ENCODE measurements at places on chromosomes 5 and 9.
A peak's percentile ranks its signal among the peaks of the same experiment; 100 is the strongest.

GRCh38 chr9:116218399-116218798 lies 64.8 kb downstream of the PAPPA start:
- DNase-seq, result no peak

- DNase-seq, result no peak
Measured at GRCh38 chr9:93620881-93621820, 44.8 kb downstream of the PHF2 start.

DNA sequence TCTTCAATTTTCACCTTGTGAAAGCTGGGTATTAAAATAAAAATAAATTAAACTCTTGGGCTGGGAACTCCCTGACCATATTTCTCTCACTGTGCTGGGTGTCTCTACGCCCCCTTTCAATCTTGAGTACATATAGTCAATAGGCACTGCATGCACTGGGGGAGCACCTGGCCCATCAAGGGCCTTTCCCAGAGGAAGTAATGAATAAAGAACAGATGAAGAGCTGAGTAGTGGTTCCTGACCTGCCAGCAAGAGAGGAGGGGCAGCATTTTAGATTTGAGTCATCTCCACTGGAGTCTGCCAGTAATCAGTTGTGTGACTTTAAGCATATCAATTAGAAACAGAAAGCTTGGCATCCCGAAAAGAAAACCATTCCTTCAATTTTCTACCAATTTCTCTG lies 6.2 kb downstream of the MAPKAP1 start:
- DNase-seq, result no peak

GRCh38 chr5:28046596-28046995 lies 1008.2 kb upstream of the CDH9 start:
- DNase-seq, result no peak

DNA sequence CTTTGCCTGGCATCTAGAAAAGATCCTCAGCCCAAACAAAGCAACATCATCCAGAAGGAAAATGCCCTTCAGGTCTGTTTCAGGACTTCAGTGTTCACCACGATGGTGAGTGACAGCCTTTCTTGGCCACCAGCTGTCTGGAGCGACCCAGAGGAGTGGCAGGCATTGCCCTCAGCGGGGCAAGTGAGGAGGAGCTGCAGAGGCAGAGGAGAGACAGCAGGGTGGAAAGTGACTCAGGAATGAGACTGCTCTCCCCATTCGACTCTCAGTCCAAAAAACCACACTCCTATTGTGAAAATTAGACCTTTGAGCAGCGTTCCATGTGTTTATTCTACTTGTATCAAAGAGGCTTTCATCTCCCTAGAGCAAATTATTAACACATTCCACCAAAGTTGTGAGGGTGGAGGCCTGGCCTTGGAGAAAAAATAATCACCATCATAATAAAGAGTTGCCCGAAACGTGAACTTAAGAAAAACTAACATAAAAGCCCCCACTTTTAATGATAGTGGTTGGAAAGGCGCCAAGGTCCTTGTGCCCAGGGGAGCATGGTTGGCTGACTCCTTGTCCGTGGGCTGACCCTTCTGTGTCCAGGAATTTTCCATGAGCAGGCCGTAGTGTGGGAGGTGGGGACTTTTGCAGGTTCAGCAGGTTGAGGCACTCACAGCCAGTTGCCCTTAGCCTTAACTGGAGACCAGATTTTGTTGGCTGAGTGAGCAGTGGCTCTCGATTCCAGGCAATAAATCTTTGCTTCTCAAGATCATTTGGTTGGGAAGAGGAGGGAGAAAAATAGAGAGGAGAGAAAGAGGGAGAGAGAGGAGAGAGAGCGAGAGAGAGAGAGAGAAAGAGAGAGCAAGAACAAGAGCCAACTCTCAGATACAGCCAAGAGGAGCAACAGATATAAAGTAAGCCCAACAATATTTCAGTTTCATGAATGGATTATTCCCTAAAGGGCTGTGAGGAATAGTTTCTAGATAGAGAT lies 125.9 kb upstream of the ANKRD55 start:
- no peak for DNase-seq

DNA sequence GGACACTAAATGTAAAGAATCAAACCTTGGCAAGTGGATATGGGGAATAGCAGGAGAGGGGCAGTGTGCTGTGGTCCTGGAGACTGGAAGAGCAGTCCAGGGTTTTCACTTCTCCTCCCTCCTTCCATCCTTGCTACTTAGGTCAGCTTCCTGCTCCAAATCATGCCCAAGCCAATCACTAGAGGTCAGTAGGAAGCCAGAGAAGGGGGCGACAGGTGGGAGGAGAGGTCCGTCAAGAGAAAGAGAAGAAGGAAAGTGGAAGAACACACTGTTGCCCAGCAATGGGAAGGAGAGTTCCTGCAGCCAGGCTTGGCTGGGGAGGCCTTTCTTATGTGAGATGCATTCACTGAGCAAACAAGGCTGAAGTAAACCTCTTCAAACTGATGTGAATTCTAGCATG lies 289.6 kb downstream of the DTWD2 start:
- DNase-seq, result no peak

DNA sequence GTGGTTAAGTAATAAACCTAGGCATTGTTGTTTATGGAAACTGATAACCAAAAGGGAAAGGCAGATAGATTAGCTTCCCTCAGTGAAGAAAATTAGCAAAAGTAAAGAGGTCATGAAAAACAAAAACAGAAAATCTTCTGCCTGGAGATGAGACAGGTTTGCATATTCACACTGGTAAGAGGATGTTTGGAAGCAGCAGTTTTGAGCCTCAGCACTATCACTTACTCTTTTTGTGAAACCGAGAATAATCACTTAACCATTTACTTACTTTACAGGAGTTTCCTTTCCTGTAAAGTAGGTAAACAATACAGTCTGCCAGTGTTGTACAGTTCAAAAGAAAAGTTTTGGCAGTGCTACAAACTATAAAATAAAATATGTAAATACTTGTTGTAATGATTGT lies 35.5 kb upstream of the EMB start:
- DNase-seq, result no peak

DNA sequence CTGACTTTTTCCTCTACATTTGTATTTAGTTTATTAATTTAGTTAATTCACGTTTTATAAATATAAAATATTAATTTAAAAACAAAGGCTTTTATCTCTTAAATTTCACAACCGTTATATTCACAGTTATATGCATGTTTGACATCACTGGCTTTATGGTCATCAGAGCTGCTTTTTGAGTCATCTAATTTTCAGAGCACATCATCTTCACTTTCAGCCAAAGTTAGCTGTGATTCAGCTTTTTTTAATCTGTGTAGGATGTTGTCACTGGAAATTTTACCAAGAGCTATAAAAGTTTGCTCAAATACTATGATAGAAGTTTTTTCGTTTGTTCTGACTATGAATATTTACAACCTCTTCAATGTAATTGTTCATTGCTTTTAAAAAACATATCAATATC lies 12.4 kb downstream of the CDC37L1 start:
- no peak for DNase-seq

DNA sequence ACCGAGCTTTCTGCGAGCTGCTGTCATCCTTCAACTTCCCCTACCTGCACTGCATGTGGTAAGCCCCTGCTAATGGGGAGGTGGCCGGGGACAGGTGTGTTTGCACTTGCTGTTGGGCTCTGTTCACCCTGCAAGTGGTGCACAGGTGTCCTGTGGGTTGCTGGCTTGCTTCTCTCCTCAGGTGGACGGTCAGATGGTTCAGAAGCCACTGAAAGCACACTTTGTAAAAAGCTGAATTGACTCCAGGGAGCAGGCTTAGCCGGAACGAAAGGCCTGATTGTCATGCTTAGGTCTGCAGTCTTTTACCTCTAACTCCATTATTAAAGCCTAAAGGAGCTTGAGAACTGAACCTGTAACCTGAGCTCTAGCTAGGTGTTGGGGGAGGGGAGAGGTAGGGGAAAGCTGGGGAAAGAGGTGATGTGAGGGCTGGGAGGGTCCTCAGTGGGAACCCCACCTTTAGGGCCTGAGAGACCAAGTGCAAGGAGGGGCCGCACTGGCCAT lies 37.6 kb downstream of the ACER2 start:
- DNase-seq, result no peak

DNA sequence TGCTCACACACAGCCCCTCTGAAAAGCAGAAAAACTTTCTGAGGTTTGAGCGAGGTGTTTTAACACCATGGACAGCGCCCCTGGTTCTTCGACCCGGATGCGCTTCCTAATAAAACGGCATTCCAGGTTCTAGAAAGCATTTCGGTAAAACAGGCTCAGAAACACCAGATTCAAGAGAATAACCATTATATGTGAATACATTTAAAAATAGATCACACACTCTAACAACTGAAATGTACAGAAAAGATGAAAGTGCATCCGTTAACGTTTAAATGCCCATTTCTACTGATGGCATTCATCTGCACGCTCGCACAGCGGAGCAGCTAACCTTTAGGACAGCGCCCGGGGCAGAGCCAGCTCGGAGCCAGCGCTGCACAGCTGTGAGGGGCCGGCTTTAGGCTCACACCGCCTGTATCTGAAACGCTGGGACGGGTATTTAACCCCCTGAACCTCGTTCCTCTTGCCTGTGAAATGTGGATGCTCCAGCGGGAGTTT lies 26.3 kb upstream of the TENT4A start:
- DNase-seq, result peak; percentile 71

GRCh38 chr5:131228646-131229045 lies 35.2 kb upstream of the CDC42SE2 start:
- DNase-seq, result no peak

GRCh38 chr9:70011366-70011765 lies 32.3 kb upstream of the MAMDC2 start:
- no peak for DNase-seq

DNA sequence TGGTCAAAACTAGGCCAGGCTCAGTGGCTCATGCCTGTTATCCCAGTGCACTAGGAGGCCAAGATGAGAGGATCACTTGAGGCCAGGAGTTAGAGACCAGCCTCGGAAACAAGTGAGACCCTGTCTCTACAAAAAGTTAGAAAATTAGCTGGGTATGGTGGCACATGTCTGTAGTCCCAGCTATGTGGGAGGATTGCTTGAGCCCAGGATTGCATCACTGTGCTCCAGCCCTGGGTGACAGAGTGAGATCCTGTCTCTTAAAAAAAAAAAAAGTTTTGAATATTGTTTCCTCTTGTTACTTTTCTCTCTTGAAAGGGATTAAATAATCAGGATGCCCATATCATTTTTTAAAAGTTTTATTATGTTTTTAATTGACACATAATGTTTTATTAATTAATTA lies 7.6 kb downstream of the ARHGEF37 start:
- no peak for DNase-seq

GRCh38 chr5:54455413-54456157 lies at the start of gene HSPB3:
Gene HSPB3, plus strand, starts transcription at chr5:54455699. Its CDS starts 91 bp downstream, at chr5:54455790.
- peak; percentile 9 for DNase-seq

DNA sequence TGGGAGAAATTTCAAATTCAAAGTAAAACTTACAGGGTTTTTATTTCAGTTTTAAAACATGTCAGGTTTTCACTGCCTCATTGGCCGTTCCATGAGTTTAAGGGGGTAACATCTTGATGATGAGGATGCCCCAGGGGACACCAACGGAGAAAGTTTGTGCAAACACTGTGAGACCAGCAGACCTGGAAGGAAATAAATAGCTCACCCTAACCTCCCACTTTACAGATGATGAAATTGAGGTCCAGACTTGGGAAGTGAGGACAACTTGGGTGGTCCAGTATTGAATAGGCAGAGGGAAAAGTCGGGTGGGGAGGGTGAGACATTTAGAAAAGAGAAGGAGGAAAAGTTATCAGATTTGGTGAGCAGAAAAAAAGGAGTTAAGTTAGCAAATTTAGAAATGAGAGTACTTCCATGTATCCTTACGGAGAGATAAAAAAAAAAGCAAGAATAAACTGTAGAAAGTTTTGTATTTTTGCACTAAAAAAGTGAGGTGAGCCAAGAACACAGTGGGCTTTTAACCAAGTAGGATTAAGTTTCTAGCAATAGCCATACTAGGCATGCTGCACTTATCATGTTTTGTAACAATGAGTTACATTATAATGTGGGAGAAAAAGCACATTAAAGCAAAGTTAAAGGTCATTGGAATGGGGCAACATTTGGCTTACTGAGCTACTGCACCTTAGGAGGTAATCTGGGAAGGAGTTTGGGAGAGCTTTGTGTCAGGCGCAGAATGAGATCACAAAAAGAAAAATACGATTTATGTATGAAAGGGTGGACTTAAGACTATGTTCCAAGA lies 125.1 kb downstream of the GAS1 start:
- no peak for DNase-seq

GRCh38 chr9:68492806-68493205 lies 47.9 kb downstream of the TMEM252 start:
- no peak for DNase-seq

DNA sequence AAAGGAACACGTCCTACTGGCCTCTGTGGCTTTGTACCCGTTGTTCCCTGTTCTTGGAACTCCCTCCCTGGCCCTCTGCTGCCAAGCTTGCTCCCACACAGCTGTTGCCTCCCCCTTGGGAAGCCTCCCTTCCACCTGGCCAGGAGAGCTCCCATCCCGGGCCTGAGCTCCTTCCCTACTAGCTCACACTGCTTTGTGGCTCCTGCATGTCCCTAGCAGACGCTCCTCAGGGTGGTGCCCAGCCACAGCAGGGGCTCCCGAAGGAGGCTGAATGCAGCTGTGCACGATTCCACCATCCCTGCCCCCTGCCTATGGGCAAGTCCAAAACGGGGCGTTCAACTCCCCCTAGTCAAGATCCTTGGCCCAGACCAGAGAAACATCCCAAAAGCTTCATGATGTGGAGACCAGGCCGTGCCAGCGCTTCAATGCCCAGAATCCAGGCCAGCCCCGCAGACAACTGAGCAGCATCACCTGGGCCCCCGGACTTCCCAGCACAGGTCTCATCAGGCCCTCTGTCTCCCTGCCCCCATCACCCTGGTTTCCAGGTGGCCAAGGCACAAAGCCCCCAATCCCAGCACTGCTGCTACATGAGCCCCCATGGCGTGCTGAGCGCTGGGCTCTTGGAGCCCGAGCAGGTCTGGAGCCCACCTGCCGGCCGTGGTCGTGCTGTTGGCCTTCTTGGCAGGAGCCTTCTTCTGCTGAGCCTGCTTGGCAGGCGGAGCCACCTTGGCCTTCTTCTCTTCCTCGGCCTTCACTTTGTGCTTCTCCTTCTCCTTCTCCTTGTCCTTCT lies 14.3 kb downstream of the BRD3OS start:
- no peak for DNase-seq

GRCh38 chr9:22108581-22109370 lies 99.7 kb upstream of the CDKN2B start:
- no peak for DNase-seq

DNA sequence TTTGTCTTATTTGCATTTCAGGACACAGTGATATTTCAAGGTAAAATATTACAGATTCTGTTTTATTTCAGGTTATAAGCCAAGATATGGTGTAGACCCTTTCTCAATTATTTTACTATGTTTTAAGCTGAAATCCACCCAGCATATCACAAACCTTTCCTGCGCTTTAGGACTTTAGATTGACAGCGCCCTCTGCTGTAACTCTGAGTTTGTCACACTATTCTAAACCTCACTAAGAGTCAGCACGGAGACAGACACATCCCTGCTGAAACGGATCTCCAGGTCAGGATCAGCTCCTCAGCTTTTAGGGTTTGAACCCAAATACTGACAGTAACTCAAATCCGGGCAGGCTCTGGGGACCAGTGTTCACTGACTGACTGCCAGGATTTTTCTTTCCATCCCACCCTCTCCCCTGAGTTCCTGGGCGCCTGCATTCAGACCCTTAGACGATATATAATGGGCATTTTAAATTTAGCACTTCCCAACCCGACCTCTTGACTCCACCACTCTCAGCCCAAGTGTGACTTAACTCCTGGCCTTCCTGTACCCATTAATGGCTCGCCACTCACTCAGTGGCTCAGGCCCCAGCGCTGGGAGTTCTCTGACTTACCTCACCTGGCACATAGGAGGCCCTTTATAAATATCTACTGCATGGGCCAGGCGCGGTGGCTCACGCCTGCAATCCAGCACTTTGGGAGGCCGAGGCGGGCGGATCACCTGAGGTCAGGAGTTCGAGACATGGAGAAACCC lies 33.5 kb downstream of the TLX3 start:
- peak; percentile 61 for DNase-seq

GRCh38 chr5:158364367-158364766 lies 505.4 kb upstream of the CLINT1 start:
- no peak for DNase-seq
